Activated CD8-positive, alpha-beta memory T cell treated with anti-CD3 and anti-CD28 coated beads, Interleukin-2, amount 10 ng/mL, durations not matched to agents 7 days and 5 days (primary cell): ENCODE measurements at places on chromosomes 5 and 9. TPM values are rescaled to one million over a fixed set of nuclear protein-coding genes. Genes with fewer than 3 reads are reported as not detected.

DNA sequence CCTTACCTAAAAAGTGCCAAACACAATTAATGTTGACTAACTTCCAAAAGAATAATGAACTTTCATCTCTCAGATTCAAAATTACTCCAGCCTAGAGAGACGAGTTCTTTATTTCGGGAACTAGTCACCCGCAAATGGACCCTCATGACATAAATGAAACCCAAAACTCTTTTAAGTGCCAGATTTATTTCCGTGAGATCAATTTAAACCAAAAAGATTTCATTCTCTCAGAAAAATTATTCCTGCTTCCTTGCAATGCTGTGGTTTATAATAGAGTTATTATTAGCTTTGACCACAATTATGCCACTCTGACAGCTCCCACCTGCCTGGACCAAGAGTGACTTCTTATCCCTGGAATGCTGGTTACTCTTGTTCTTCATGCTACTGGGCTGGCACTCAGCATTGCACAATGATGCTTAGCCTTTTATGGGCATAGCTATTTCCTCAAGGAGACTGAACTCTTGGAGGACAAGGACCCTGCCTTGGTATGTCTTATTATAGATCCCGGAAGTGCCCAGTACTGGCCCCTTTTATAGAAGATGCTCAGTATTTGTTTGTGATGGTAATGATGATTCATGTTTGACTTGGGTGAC, 183.5 kb downstream of the SNX18 start:
- no peak overlapping the region for H3K27ac ChIP-seq
- no peak overlapping the region for H3K4me3 ChIP-seq
- H3K27me3 ChIP-seq: no peaks in the 10 kb centered on the region
- DNase-seq: no peak
- peaks cover 2% of the 10 kb centered on the region for H3K36me3 ChIP-seq

DNA sequence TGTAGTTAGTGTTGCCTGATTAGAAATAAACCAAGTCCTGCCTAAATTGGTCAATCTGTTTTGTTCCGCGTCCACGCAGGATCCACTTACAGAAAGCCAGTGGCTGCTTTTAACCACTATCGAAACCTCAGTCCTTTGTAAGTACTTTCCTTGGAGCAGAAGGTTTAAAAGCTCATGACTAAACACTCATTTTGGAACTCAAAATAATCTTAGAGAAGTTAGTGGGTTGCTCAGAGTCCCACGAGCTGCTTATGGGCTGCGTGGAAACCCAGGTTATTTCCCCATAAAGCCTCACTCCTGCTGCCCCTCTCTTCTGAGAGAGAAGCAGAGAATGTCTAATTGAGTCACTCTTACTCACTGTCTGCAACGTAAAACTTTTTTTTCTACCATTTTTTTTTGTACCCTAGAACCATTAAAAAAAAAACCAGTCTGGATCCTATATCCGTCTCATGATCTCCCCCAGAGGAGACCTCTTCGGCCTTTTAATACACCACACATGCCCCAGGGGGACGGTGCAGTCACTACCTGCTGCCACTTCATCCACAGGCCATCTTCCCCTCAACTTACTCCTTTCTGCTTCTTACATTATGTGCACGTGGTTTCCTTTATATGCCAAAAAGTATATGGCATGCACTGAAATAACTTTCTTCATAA, 7.6 kb downstream of the BASP1 start:
- H3K27ac ChIP-seq: no peak overlapping the region
- no peak overlapping the region for H3K4me3 ChIP-seq
- peaks cover 4% of the 10 kb centered on the region for H3K4me1 ChIP-seq
- H3K36me3 ChIP-seq: no peaks in the 10 kb centered on the region
- H3K27me3 ChIP-seq: peaks cover 3% of the 10 kb centered on the region
- DNase-seq: no peak

Gene PFN3
- not detected for total RNA-seq

Gene ST8SIA4
- total RNA-seq: 59.3 TPM

DNA sequence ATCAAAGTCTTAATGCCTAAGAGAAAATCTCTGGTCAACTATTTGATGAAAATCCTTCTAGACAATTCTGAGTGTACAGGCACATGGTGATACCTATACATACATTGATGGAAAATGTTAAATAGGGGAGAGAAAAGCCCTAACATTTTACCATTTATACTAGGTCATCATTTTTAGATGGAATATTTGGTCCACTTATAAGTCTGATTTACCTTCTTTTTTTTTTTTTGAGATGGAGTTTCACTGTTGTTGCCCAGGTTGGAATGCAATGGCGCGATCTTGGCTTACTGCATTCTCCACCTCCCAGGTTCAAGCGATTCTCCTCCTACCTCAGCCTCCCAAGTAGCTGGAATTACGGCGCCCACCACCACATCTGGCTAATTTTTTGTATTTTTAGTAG, 81.7 kb downstream of the FCHO2 start:
- H3K36me3 ChIP-seq: no peaks in the 10 kb centered on the region
- H3K4me1 ChIP-seq: no peaks in the 10 kb centered on the region
- no peak overlapping the region for H3K4me3 ChIP-seq
- no peak for DNase-seq
- no peaks in the 10 kb centered on the region for H3K27me3 ChIP-seq
- H3K27ac ChIP-seq: no peak overlapping the region

- no peaks in the 10 kb centered on the region for H3K27me3 ChIP-seq
- H3K4me1 ChIP-seq: peaks cover 12% of the 10 kb centered on the region
- H3K36me3 ChIP-seq: peaks cover 6% of the 10 kb centered on the region
- H3K4me3 ChIP-seq: no peak overlapping the region
- peak; percentile 58 for DNase-seq
These were observed 71.5 kb downstream of the DAP start for GRCh38 chr5:10689391-10690081.

GRCh38 chr9:93207860-93208734, 24.2 kb downstream of the WNK2 start:
- no peaks in the 10 kb centered on the region for H3K36me3 ChIP-seq
- DNase-seq: no peak
- H3K27me3 ChIP-seq: no peaks in the 10 kb centered on the region
- peaks cover 7% of the 10 kb centered on the region for H3K4me1 ChIP-seq

DNA sequence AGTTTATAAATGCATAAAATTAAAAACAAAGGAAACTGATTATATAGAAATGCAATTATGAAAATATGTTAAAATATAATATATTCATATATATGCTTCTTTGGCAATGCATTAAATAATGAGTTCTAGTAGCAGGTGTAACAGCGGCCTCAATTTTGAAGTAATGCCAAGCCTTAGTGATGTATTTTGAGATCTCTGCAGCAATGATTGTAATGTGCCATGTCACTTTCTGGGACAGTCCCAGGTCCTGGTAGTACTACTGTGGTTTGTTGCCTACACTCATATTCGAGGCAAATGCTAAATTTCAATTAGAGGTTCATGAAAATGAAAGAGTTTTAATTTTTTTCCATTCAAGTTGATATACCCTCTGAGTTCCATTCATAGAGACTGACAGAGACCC, 75.8 kb upstream of the ORM1 start:
- H3K27ac ChIP-seq: no peak overlapping the region
- no peaks in the 10 kb centered on the region for H3K27me3 ChIP-seq
- H3K4me1 ChIP-seq: no peaks in the 10 kb centered on the region
- H3K36me3 ChIP-seq: no peaks in the 10 kb centered on the region

- no peak for DNase-seq
- peaks cover 3% of the 10 kb centered on the region for H3K4me1 ChIP-seq
These were observed 62.3 kb downstream of the YIPF5 start for GRCh38 chr5:144108131-144108530.

DNA sequence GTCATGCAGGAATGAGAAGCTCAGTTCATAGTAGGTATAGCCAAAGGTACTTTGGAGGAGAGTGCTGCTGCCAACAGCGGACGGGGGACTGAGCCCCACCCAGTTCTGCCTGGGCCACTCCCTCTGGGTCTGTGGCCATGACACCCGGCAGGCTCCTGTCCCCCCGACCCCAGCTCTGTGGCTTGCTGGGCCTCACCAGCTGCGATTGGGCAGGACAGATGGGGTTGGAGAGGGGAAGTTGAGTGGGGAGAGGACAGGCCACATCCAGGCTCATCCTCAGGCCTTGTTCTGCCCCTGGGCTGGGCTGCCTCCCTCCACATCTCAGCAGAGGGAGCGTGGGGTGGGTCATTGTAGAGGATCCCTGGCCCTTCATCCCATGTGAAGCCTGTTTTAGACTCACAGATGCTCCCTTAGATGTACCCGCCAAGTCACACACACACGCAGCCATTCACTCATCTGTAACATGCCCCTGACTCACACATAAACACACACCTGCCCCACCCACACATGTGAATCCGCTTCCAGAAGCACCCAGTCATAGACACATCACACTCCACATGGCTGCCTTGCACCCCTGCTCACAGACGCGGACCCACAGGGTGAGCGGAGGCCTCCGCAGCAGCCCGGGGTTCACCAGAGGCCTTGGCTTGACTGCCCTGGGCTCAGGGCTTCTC, 48.8 kb downstream of the NTNG2 start:
- no peak overlapping the region for H3K4me3 ChIP-seq
- DNase-seq: no peak
- peaks cover 12% of the 10 kb centered on the region for H3K4me1 ChIP-seq
- no peaks in the 10 kb centered on the region for H3K36me3 ChIP-seq

GRCh38 chr9:92270511-92270910, 23.0 kb downstream of the IARS1 start:
- H3K4me3 ChIP-seq: no peak overlapping the region
- DNase-seq: no peak
- H3K27ac ChIP-seq: peak overlapping the region; percentile 12
- H3K4me1 ChIP-seq: peaks cover 6% of the 10 kb centered on the region
- peaks cover 62% of the 10 kb centered on the region for H3K36me3 ChIP-seq

GRCh38 chr5:180127682-180128670, 56.4 kb upstream of the RNF130 start:
- no peak overlapping the region for H3K27ac ChIP-seq
- peak; percentile 32 for DNase-seq
- no peak overlapping the region for H3K4me3 ChIP-seq
- H3K36me3 ChIP-seq: no peaks in the 10 kb centered on the region
- H3K27me3 ChIP-seq: peaks cover 16% of the 10 kb centered on the region

- H3K4me1 ChIP-seq: peaks cover 13% of the 10 kb centered on the region
- H3K36me3 ChIP-seq: peaks cover 23% of the 10 kb centered on the region
- H3K4me3 ChIP-seq: no peak overlapping the region
- H3K27ac ChIP-seq: no peak overlapping the region
These were observed 50.9 kb upstream of the PHF2 start for GRCh38 chr9:93525476-93525875.

DNA sequence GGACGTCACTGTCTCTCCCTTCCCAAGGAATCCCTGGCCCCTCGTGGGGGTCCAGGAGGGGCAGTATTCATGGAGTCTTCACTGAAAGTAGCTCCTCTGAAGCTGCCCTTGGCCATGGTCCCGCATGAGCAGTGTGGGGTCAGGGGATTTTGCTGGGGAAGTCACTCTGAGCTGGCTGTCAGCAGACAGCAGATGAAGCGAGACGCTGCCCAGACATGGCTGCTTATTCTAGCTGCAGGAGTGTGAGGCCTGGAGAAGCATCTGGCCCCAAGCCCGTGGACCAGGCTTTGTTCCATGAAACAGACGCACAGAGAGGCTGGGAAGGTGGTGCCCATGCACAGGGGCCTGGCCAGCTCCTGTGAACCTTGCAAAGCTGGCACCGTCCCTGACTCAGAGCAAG, 21.5 kb upstream of the ASS1 start:
- H3K27me3 ChIP-seq: peaks cover 8% of the 10 kb centered on the region
- no peak for DNase-seq
- no peaks in the 10 kb centered on the region for H3K36me3 ChIP-seq
- no peaks in the 10 kb centered on the region for H3K4me1 ChIP-seq

Gene SLIT3
- not detected for total RNA-seq

Gene CEL
- total RNA-seq: 1.7 TPM

Gene LRRC19
- total RNA-seq: not detected

DNA sequence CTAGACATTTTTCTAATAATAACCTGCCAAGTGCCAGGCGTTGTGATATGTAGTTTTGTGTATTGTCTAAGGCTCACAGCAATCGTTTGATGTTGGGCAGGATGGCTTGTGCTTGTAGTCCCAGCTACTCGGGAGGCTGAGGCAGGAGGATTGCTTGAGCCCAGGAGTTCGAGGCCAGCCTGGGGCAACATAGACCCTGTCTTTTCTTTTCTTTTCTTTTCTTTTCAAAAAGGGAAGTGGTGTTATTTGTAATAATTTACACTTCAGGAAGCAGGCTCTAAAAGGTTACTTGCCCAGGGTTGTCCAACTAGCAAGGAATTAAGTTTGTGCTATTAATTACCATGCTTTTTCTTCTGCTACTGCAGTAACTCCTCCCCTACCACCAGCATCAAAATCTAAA, 3.2 kb downstream of the ZNF131 start:
- peak overlapping the region; percentile 71 for H3K27ac ChIP-seq
- H3K36me3 ChIP-seq: peaks cover 51% of the 10 kb centered on the region
- H3K4me3 ChIP-seq: peak overlapping the region; percentile 87
- no peaks in the 10 kb centered on the region for H3K27me3 ChIP-seq
- H3K4me1 ChIP-seq: peaks cover 56% of the 10 kb centered on the region
- DNase-seq: no peak

DNA sequence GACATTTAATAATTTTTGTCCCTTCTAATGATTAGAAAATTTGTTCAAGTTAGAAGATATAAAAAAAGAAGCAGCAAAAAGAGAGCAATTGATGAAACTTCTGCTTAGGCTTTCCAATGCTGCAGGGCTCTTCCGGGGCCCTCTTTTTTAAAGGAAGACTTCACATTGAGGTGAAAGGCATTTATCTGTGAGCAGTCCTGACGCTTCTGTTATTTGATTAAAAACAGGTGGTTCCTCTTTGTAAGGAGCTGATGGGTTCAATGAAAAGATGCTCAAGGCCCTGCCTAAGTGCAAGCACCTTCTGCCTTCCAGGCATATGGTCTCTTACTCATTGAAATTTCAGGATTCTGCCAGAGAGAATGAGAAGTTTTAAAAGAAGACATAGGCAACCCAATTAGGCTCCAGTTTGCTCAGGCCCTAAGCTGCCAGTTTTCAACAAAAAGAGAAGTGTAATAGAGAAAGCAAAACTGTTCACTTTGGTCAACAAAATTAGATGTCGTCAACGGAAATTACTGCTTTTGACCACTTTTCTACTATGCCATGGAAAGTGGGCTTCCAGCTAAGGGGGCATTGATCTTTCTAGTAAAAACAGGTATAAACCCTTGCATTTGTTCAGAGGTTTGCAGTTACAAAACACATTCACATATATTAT, 100.2 kb downstream of the INSYN2B start:
- H3K4me3 ChIP-seq: no peak overlapping the region
- DNase-seq: no peak
- H3K27ac ChIP-seq: no peak overlapping the region
- H3K4me1 ChIP-seq: no peaks in the 10 kb centered on the region

Gene C9
- total RNA-seq: not detected

Gene RASGEF1C
- total RNA-seq: not detected
